ENCODE measurements at places on chromosomes 16 and 17.
A peak's percentile ranks its signal among the peaks of the same experiment; 100 is the strongest.

- DNase-seq = no peak
These were observed 92.1 kb upstream of the GSE1 start for GRCh38 chr16:85520853-85521521.

DNA sequence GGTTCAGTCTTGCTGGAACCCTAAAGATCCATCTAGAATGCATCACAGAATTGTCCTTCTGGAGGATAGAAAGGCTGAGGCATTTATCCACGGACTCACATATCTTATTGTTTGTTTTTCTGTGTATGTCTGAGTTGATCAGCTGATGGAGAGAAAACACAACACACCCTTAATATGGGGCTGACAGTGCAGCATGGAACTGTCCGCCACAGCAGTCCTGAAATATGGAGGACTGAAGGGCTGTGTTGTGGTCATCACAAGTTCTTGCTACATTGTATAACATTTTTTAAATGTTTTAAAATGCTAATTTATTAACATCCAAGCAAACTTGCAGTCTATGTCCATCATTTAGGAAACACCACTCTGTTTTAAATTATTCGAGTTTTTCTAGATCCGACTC lies 448.9 kb upstream of the ERCC4 start:
- no peak for DNase-seq

DNA sequence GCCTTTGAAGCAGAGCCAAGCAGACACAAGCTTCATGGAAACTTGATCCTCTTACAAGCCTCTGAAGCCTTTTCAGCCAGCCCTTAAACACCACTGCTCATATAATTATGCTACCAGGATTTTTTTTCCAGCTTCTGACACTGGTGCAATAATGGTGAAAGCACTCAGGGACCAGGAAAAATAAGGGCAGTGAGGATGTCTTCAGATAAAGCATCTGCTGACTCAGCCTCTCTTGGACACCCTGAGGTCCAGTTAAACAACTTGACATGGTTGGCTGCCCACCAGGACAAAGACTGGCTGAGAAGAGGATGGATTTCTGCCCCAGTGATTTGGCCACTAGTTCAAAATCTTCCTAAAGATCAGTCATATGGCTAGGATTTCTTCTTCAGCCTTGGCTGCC lies 124.2 kb upstream of the N4BP1 start:
- no peak for DNase-seq

DNA sequence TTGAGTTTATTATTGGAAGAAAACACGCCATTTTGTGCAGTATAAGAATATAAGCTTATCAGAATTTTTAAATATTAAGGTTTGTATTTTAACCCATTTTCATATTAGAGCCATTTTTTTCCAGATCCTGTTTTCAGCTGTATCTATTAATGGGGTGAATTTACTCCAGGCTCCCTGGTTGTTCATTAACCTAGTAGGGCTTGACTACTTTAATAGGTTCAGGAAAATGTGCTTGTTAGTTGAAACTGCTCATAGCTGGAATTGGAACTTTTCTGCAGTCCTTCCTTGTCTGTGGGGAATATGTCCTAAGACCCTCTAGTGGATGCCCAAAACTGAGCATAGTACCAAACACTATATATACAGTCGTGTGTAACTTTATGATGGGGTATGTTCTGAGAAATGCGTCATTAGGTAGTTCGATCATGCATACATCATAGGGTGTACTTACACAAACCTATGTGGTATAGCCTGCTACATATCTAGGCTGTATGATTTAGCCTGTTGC lies 28.0 kb downstream of the NFAT5 start:
- no peak for DNase-seq

DNA sequence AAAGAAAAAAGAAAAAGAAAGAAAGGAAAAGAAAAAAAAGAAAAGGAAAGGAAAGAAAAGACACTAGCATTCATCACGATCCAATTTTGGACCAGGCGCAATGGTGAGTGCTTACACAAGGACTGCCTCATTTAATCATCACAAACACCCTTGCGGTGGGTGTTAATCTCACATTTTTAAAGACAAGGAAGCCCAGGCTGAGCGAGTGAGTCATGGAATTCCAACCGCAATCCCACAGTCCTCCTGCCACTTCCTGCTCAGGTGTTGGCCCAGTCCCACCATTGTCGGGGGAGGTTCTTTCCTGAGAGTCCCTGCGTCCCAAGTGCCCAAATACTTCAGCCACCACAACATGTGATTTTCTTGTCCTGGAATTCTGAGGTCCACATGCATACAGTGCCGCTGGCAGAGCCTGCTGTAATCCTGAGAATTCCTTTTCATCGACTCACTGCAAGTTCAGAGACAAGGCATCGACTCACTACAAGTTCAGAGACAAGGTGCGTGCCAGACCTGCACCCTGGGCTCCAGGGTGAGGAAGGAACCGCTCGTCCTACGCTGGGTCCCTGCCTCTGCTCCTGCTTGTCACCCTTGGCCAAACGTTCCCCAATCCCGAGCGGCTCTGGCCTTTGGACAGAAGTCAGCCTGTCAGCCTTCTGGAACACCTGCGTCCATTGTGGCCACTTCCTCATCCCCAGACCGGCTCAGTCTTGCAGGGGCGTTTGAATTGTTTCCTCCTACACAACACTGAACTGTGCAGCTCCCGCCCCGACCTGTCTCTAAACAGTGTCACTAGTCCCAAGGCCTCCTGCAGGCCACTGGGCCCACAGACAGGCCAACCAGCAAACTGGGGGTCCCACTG lies 5.8 kb downstream of the ZG16B start:
- DNase-seq = peak; percentile 96

- DNase-seq = peak; percentile 94
These were observed 45.2 kb upstream of the STAC2 start for GRCh38 chr17:39270923-39271322.

DNA sequence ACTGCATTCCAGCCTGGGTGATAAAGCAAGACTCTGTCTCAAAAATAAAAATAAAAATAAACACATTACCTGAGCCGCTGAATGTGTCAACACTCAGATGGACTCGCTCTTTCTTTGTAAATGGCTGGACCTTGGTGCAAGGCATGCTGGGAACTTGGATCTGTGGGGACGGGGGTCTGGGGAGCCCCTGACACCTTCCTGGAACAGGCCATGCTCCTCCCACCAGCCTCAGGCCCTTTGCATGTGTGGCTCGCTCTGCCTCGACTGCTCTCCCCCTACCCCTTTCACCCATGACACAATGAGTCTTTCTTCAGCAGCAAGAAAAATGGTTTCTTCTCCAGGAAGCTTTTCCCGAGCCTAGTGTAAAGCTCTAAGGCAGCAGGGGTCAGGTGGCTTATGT lies 94.0 kb upstream of the CDH5 start:
- no peak for DNase-seq

DNA sequence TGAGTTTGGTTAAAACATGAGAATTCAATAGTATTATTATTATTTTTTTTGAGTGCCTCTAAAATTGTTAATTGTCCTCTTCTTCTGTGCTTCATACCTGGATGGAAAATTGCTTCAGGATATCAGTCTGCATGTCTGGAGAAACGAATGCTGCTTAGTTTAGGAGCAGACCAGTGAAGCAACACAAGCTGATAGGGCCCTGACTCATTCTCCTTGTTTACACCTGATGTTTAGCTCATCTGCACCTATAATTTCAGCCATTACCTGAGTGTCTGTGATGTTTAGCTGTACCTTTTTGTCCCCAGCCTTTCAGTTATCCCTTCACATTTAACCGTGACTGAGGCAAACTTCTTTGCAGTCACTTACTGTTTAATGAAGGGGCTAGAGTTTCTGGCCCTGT lies 14.8 kb downstream of the SNTB2 start:
- DNase-seq = no peak

GRCh38 chr17:2082003-2082781 lies 27.3 kb downstream of the HIC1 start:
- no peak for DNase-seq

DNA sequence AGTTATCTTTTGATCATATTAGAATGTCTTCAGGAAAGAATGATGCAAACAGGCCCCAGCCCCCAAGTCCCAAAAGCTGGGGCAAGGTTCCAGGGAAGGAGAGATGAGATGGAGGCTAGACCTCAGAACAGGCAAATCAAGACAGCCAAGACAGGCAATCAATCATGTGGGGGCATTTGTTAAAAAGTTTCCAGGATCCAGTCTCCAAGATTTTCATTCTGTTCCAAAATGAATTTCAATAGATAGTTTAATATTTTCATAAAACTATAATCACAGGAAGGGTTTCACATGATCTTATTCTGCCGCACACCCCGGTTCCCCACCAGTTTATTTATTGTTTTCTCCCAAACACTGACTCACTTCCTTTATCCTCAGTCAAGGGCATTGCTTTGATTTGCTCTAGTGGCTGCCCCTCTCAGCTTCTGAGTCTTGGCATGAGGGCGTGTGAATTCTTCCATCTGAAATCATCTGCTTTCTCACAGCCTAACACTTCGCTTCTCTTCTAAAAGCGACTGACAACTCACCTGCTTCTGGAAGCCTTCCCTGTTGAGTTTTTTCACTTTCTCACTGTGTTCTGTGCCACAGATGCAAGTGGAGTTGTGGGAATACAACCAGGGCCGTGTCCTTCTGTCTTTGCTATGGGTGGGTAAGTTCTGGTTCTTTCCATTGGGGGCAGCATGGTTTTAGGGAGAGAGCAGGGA lies 12.2 kb upstream of the TERF2 start:
- DNase-seq = peak; percentile 82

- DNase-seq = no peak
These were observed 41.6 kb downstream of the B9D1 start for GRCh38 chr17:19320876-19321275.

GRCh38 chr16:47643323-47644000 lies 182.3 kb downstream of the PHKB start:
- DNase-seq = peak; percentile 29

DNA sequence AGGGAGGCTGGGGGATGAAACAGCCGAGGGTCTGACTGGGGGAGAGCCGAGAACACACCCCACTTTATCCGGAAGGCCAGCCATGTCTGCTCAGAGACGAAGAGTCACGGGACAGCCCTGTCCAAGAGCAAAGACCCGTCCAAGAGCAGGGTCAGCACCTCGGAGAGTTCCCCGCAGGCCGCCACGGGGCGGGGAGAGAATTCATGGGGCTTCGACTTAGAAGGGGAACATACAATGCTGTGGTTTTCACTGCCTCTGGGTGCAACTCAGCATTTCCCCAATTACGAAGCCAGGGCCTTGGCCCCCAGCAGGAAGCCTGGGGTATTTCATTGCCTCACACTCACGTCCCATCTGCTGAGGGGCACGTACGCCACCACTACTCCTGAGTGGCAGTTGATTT lies 59.3 kb downstream of the JPH3 start:
- DNase-seq = peak; percentile 53

GRCh38 chr17:28370744-28371103 lies 617 bp upstream of the VTN start:
- DNase-seq = no peak

- no peak for DNase-seq
These were observed at the start of gene CEP295NL for GRCh38 chr17:78903101-78903779. Gene CEP295NL (minus strand): TSS chr17:78903201. CDS start chr17:78901828, 1,373 bp downstream.

DNA sequence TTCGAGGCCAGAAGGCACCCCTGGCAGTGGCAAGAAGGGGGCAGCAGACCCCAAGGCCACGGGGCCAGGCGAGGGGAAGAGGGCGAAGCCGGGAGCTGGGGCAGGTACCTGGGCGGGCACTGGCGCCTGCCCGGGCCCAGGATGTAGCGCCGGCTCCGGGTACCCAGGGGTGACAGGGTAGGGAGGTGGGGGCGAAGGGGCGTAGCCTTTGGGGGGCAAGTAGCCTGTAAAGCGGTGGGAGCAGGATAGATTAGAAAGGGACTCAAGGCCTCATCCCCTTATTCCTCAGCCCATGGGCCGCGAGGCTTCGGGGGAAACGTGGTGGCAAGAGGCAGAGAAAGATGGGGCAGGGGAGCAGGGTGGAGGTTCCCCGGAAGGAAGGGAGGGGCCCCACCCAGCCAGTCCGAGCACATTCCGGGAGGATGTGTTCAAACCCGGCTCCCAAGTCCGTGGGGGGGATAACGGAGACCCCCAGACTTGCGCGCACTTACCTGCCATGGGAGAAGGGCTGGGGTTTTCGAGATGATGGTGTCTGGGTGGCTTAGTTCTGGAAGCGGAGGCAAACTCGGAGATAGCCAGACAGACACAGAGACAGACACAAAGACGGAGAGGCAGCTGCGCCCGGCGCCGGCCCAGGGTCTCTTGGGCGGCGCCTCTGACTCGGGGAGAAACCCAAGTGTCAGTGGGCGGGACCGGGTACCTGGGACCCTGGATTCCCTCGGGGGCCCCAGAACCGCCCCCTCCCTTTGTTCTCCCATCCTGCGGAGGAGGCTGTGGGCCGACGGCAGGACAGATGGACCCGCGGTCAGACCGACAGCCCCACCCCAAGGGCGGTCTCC lies 493 bp downstream of the PLSCR3 start:
- no peak for DNase-seq

GRCh38 chr17:51085150-51085805 lies 35.4 kb downstream of the SPAG9 start:
- no peak for DNase-seq

- no peak for DNase-seq
These were observed 585 bp downstream of the WRAP53 start for GRCh38 chr17:7688808-7689316.

DNA sequence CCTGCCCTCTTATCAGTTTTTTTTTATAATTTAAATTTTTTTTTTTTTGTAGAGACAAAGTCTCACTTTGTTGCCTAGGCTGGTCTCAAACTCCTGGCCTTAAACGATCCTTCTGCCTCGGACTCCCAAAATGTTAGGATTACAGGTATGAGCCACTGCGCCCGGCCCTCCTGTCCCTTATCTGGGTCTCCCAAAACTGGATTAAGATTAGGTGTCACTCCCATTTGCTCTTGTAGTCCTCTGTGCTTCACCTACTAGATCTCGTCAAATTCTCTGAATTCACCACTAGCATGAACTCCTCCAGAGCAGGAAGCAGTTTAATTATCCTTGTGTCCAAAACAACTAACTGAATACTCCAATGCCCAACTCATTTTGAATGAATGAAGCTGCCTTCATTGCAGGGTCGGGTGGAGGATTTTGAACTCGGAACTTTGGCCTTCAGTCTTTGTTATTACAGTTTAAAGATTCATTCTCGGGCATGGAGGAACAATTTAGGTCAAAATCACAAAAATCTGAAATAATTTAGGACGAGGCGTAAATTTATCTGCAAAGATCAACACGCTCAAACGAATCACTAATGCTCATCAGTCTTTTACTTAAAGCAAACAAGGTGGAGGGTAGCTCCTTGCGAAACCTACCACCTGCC lies 802 bp upstream of the ATXN2L start:
- no peak for DNase-seq

GRCh38 chr17:47959825-47960655 lies 2.4 kb upstream of the PRR15L start:
- DNase-seq = no peak

DNA sequence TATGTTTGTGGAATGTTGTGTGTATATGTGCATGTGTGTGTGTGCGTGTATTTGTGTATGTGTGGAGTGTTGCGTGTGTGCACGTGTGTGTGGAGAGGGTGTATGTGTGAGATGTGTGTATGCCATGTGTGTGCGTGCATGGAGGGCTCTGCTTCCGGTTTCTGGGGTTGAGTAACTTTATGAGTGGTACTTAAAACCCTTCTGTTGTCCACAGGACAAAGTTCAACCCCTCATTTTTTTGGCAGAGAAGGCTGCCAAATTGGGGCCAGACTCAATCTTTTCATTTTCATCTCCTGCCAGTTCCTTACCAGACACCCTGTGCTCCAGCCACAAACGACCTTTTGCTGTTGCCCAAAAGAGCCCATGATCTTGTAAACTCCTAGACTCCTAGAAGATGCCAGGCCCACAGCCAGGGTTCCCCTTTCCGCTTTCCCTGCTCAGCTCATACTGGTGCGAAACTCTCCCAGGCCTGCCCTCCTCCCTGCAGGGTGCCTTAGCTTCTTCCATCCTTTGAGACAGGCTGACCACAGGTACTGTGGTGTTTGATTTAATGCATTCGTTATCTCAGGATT lies 100.2 kb downstream of the CMIP start:
- DNase-seq = no peak

- DNase-seq = no peak
These were observed 46.7 kb upstream of the RCVRN start for GRCh38 chr17:9951803-9952202.
